ENCODE measurements at places on chromosomes 16 and 17. TPM values are rescaled to one million over a fixed set of nuclear protein-coding genes. Genes with fewer than 3 reads are reported as not detected.

Gene KRTAP1-5
- not detected for total RNA-seq

Gene FAM234A
- total RNA-seq = 104 TPM

Gene ADAM11
- total RNA-seq = 0.10 TPM

Gene NHLRC4
- total RNA-seq = 2.4 TPM

Gene NUDT16L1
- 27.4 TPM for total RNA-seq

Gene ADAP2
- 0.33 TPM for total RNA-seq

Measured in vein endothelial cell (primary cell).